Fibroblast of skin of left quadriceps (primary cell): ENCODE measurements at places on chromosomes 7 and 10.

DNA sequence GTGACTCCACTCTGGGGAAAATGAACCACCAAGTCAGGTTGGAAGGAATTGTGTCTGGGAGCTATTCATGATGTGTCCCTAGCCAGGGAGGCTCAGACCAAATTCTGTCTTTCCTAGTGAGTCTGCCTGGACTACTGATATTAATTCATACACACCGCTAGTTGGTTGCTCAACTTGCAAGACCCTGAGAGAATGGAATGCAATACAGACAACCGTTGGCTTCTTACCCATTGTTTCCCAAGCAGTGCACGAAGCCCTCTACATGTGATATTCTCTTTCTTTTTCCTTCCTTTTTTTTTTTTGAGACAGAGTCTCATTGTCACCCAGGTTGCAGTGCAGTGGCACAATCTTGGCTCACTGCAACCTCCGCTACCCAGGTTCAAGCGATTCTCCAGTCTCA lies 19.4 kb upstream of the SRGN start:
- DNase-seq = no peak

DNA sequence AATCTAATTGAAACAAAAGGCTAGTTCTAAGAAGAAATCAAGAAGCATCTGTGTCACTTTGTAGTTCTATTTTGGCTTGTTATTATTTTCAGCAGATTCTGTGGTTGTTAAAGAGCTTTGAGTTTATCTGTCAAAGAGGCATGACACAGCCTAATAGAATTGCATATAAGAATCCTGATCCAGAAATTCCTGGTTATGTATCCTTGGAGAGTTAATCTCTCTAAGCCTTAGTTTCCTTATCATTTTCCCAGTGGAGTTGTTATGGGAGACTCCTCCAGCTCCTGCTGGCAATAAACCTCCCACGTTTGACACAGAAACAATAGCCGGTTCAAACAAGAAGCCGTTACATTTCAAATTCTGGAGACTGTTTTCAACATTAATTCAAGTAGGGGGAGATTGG lies 288.3 kb downstream of the SDHAF3 start:
- no peak for DNase-seq

GRCh38 chr10:77789016-77789415 lies 137.5 kb downstream of the DLG5 start:
- no peak for DNase-seq

- no peak for DNase-seq
Observed at GRCh38 chr7:66430164-66430545, 198.5 kb upstream of the KCTD7 start.

DNA sequence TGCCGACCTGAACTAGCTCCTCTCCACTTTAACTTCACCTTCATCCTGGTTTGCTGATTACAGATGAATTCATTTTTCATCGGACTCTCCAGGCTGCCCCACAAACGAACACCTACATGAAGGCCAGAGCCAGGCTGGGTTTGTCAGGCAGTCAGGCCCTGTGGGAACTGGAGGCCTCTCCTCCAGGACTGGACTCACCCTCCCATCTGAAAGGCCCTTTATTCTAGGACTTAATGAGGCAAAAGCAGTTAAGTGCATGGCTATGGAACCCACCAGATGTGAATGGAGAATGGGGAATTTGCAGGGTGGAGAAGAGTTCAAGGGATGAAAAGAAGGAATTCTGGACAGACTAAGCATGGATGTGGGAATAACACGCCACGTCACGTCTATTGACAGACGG lies 170.8 kb downstream of the ARHGAP12 start:
- no peak for DNase-seq

DNA sequence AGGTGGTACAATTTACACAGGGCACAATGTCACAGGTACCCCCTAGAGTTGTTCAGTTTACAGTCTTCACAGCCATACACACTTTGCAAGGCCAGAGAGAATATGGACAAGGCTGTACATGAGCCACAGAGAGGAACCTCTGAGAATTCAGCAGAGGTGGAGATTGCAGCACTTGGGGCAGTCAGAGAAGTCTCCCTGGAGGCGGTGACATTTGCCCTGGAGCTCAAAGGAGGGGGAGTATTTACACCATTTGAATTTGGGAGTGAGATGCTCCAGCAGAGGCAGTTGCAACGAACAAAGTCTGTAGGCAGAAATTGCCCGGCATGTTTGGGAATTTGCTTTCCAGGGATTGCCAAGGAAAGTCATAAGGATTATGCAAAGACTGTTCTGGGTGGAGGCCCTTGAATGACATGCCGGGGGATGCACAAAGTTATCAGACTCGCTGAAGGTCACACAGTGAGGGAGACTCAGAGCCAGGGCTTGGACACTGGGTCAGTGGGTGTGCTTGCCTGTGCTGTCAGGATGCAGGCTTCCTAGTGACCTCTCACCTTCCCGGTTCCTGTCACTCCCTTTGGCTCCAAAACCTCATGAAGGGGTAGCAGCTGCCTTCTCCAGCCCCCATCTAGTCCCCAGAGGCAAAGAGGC lies 160.7 kb upstream of the PCBD1 start:
- no peak for DNase-seq

DNA sequence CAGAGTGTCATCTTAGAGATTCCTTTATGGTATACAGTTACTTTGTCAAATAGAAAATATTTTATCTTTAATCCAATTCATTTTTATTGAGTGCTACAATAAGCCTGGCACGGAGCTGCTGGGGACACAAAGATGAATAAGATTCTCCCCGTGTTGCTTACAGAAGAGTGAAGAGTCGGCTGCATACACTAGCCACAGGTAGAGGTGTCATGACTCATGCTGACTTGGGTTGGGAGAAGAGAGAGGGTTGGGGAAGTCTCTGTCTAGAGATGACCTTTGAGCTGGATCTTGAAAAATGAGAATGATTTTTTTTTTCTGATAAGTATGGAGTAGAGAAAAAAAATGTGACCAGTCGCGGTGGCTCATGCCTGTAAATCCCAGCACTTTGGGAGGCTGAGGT lies 289.9 kb upstream of the CELF2 start:
- DNase-seq = no peak

DNA sequence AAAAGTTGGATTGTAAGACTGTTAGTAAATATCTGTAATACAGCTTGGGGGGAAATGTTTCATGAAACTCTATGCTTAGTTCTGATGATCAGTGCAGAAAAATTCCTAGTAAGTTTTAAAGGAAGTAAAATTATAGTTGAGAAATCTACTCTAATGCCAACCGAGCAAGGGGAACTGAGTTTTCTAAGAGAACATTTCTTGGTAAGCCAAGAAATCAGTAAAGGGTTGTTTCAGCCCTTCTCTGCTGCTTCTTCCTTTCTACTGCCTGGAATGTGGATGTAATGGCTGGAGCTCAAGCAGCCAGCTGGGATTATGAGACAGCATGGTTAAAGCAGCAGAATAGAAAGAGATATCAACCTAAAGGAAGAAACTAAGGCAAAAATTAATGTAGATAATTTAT lies 15.9 kb upstream of the AKR1B1 start:
- DNase-seq = no peak

DNA sequence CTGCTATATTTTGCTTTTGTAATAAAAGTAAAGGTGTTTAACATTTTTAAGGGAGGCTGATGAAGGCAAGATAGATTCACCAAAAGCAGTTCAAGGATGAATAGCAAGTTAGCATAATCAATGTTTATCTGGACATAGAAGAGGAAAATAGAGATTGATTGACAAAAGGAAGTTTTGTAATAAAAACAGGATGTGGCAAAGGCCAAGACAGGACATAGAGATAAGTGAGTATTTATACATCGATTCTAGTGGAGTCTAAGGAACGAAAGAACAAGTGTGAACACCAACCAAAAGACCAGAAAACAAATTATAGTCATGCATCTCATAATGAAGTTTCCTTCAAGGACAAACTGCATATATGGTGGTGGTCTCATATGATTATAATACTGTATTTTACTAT lies 123.8 kb downstream of the CCDC71L start:
- DNase-seq = no peak

DNA sequence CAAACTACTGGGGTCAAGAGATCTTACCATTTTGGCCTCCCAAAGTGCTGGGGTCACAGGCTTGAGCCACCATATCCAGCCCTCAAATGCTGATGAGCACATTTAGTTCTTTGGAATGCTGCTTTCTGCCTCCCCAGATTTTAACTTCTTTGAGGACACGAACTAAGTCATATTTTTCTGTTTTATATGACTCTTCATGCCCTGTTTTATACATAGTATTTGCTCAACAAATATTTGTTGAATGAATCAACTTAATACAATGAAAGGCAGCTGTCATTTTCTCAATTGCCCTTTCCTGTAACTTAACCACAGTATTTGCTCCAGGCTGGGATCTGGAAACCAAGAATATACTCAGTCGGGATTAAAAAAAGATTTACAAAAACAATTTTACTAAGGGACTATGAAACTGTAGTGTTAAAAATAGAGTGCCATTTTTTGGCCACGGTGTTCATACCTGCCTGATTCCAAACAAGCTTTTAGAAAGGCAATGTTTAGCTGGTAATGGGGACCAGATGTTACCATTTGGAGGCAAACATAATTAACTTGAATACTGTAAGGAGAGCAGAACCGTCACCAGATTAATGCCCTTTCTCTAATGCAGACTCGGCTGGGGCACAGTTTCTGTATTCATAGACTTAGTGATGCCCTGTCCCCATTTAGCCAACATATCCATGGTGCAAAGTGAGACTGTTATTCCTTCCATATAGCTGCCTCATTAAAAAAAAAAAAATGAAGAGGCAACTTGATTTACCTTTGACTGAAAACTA lies 117.6 kb downstream of the NRP1 start:
- no peak for DNase-seq

GRCh38 chr10:104406715-104407650 lies 53.4 kb downstream of the CFAP58 start:
- DNase-seq = peak; percentile 25

DNA sequence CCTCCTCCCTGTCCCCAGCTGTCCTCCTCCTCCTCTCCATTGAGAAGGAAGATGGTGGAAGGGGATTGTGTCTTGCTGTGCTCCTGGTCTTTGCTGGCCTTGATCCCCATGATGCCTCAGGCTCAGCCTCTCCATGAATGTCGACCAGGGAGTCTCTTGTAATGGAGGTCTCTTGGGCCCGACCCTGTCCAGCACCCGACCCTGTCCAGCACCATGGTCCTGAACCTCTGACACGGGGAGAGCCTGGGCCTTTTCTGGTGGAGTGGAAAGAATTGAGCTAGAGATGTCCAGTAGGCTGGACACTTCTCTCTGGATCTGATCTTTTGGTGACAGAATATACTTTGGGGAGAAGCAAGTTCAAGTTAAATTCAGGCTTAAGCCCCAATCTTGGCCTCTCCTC lies 42.3 kb upstream of the HMX3 start:
- DNase-seq = no peak

DNA sequence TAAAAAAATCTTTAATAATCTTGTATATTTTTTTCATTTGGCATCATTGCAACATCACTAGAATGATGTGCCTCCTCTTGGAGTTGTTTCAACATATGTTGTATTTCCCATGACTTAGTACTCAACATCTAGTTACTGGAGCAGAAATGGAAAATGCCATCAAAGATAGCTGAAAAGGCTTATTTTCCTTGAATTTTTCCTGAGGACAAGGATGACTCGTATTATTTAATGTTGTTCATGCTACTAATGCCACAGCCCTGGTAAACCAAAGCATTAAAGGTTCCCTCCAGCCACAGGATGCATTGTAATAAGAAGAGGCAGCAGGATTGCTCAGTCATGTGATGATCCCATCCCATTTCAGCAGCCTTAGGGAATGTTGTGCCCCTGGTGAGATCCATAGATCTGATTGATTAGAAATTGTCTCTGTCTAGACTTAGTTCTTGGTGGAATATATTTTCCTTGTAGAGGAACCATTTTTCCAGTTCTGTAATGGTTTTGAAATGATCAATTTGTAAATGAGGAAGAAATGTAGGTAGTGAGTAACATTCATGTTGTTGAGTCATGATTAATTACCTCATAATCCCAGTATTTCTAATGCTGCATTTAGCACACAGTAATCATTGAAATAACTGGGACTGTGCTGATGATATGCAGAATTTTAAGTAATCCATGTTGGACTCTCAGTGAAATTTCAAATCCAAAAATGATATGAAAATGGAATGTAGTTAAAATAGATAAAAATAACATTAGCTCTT lies 91.3 kb upstream of the SMIM30 start:
- no peak for DNase-seq

DNA sequence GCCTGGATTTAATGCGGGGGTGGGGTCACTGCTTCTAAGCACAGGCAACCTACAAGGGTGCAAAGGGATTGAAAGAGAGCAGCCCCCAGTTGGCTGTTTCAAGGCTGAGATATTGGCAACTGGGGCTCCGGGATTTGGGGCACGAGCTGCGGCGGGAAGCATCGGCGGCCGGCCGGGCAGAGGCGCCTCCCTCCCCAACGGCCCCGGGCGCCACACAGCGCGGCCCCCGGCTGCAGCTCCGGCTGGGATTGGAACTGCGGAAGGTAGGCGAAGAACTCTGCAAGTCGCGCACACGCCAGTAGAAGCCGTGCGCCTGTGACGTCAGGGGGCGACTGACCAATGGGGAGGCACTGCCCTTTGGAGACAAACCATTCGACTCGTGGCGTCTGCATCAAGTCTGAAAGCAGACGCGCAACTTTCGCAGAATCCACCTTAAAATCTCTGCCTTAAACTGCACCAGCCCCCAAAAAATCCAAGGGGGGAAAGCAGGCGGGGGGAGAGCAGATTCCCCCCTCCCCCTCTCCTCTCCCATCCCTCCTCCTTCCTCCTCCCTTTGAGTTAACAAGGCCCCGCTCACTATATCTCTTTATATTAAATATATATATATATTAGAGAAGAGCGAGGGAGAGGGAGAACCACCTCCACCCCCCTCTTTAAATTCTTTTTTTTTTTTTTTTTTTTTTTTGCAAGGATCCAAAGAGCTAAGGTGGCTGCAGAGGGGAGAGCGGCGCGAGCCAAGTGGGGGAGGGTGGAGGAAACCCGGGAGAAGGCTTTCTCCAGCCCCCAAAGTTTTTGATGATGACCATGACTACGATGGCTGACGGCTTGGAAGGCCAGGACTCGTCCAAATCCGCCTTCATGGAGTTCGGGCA lies at the start of gene DLX6:
Gene DLX6 (plus strand): TSS at position 371 of the 872 bp plus-strand sequence. CDS start 425 bp downstream, at position 796.
- DNase-seq = peak; percentile 30

GRCh38 chr10:543862-544822 lies 145.3 kb downstream of the DIP2C start:
- DNase-seq = no peak

DNA sequence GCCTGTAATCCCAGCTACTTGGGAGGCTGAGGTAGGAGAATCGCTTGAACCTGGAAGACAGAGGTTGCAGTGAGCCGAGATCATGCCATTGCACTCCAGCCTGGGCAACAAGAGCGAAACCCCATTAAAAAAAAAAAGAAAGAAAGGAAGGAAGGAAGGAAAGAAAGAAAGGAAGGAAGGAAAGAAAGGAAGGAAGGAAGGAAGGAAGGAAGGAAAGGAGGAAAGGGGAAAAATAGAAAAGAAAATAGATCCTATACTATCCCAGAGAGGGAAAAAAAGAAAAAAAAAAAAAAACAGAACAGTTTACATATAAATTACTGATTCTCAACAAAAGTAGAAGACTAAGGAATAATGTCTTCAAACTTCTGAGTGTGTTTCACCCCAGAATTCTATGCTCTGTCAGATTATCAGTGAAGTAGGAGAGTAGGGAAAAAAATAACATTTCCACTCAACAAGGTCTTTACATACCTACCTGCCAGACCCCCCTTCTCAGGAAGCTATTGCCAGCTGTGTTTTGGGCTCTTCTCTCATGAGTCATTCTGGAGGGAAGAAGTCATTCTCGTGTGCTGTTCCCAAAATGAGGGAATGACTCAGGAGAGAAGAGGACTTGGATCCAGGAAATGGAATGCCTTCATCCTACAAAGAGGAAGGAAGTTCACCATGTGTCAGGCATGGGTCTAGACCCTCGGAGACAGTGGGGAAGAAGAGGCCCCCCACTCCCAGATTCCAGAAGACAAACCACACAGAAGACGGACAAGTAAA lies 20.9 kb downstream of the RGS10 start:
- DNase-seq = peak; percentile 73
